Activated CD4-positive, alpha-beta T cell treated with anti-CD3 and anti-CD28 coated beads, Interleukin-2, amount 10 ng/mL, durations not matched to agents 24 days and 14 days (primary cell): ENCODE measurements at places on chromosomes 7 and 10. TPM values are rescaled to one million over a fixed set of nuclear protein-coding genes. Genes with fewer than 3 reads are reported as not detected.

PPP1R9A gene
- not detected in 2 replicates for total RNA-seq

DNA sequence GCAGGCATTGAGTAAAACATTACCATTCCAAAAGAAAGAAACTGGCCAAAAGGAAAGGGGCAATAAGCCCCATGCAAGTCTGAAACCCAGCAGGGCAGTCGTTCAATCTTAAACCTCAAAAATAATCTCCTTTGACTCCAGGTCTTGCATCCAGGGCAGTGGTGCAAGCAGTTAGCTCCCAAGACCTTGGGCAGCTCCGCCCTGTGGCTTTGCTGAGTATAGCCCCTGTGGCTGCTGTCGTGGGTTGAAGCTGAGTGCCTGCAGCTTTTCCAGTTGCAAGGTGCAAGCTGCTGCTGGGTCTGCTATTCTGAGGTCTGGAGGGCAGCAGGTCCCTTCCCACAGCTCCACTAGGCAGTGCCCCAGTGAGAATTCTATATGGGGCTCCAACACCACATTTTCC, 580.1 kb upstream of the AUTS2 start:
- no peak for DNase-seq

GRCh38 chr7:39530971-39531370, 35.2 kb upstream of the YAE1 start:
- DNase-seq: no peak

GRCh38 chr7:113394856-113395255, 276.5 kb upstream of the SMIM30 start:
- no peak for DNase-seq

DNA sequence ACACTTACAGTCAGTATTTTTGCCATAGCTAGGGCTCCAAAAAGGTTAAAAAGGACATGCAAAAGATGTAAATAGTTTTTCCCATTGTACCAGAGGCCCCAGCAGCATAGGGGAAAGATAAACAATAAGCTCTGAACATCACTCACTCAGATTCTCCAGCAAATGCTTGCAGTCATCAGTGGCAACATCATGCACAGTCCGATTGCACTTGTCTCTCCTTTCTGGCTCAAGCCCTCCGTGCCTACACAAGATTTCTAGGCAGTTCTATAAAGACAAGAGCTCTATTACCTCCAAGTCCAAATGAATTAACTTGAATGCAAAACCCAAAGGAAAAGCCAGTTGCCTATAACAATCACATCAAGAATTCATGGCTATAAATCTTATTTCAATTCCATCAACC, 106.3 kb downstream of the CTTNBP2 start:
- no peak for DNase-seq

GRCh38 chr7:84469034-84469433, 274.4 kb upstream of the SEMA3A start:
- no peak for DNase-seq
